NCI-H446 treated with DMSO at 0.1 percent for 48 hours (cell line): ENCODE measurements at places on chromosomes 16 and 17.

GRCh38 chr16:75208242-75208825, 1.4 kb upstream of the CTRB2 start:
- no peak for DNase-seq

DNA sequence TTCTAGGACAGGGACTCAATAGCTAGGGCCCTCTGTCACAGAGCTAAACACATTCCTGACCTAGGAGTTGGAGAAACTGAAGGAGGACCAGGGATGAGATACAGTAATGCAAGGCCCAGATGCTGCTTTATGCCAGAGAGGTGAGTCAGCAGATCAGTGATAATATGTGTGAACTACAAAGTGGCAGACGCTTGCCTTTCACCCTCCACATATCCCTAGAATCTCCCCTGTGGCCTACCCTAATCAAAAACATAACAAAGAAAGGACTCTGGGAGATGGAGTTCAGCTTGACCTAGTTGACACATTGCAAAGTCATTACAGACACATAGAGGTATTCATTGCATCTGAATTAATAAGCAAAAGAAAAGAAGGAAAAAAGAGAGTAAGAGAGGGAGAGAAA, 417.6 kb upstream of the DYNLRB2 start:
- no peak for DNase-seq

DNA sequence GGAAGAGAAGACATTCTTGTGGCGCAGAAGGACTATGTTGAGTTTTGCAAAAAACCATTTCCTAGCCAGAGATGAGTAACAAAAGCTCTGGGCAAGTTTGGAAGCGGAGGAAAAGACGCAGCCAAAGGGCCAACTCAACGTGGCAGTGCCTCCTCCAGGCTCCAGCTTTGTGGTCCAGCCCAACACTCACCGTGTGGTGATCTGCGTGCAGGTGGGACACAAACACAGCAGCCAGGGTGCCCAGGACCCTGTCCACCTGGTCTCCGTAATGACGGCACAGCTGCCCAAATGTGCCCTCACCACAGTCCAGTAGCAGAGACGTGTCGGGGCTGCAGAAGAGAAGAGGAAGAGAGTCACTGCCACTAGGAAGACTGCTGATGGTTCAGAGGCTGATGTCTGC, 21.5 kb downstream of the ELAC2 start:
- no peak for DNase-seq

GRCh38 chr16:17307504-17307903, 163.3 kb downstream of the XYLT1 start:
- no peak for DNase-seq

- DNase-seq: no peak
Measured at GRCh38 chr17:39270923-39271322, 45.2 kb upstream of the STAC2 start.

DNA sequence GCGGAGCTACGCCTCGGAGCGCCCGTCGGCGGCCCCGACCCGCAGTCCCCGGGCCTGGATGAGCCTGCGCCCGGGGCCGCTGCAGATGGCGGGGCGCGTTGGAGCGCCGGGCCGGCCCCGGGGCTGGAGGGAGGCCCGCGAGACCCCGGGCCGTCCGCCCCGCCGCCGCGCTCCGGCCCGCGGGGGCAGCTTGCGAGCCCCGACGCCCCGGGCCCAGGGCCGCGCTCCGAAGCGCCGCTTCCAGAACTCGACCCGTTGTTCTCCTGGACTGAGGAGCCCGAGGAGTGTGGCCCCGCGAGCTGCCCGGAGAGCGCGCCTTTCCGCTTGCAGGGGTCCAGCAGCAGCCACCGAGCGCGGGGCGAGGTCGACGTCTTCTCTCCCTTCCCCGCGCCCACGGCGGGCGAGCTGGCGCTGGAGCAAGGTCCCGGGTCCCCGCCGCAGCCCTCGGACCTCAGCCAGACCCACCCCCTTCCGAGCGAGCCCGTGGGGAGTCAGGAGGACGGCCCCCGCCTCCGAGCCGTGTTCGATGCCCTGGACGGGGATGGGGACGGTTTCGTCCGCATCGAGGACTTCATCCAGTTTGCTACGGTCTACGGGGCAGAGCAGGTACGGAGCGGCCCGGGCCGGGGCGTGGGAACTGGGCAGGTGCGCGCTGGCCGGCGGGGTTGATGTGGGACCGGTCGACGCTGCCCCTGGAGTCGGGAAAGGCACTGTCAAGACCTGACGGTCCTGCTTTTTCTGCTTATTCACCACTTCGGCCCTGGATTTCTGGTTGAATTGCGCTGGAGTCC, 861 bp downstream of the RAB11FIP3 start:
- no peak for DNase-seq

- no peak for DNase-seq
Measured at GRCh38 chr16:84414789-84415326, 46.5 kb downstream of the ATP2C2 start.

DNA sequence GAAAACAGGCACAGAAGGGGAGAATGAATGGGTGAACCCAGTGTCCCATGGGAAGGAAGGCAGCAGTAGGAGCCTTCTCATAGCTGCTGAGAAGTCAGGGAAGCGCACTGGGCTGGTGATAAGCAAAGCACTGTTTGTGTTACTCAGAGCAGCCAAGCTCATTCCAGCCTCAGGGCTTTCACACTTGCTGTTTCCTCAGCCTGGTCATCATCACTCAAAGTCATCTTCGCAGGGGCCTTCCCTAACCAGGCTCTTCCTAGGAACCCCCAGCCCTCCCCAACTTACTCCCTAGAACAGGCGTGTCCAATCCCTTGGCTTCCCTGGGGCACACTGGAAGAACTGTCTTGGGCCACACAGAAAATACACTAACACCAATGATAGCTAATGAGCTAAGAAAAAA, 32.1 kb upstream of the LONP2 start:
- no peak for DNase-seq

GRCh38 chr17:39676198-39676819, 8.1 kb downstream of the PNMT start:
- DNase-seq: no peak
